ENCODE measurements at places on chromosomes 1 and 21. TPM values are rescaled to one million over a fixed set of nuclear protein-coding genes. Genes with fewer than 3 reads are reported as not detected.

GRCh38 chr21:35400233-35400939 lies 351.3 kb upstream of the RUNX1 start:
- H3K27ac ChIP-seq, result no peak overlapping the region
- no peak for DNase-seq
- no peak overlapping the region for H3K4me3 ChIP-seq
- no peaks in the 10 kb centered on the region for H3K4me1 ChIP-seq
- H3K36me3 ChIP-seq, result no peaks in the 10 kb centered on the region

DNA sequence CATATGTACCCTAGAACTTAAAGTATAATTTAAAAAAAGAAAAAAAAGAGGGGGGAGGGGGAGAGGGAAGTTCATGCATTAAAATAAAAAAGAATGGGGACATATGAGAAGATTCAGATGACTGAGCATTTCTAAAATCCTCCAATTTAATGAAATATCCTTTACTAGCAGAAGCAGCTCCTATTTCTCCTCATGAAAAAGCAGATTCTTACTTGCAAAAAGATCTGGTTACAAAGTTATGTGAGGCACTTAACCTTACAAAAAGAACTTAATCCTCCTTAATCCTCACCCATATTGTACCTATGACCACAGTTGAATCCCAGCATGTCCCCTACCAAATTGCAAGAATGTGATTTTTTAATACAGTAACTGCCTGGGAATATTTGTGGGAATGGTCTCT lies 298.5 kb downstream of the SRGAP2C start:
- no peak for DNase-seq
- H3K36me3 ChIP-seq, result no peaks in the 10 kb centered on the region
- H3K27me3 ChIP-seq, result no peaks in the 10 kb centered on the region
- H3K27ac ChIP-seq, result no peak overlapping the region

GRCh38 chr1:228664399-228664914 lies 70.8 kb upstream of the RHOU start:
- no peaks in the 10 kb centered on the region for H3K36me3 ChIP-seq
- H3K4me1 ChIP-seq, result peaks cover 5% of the 10 kb centered on the region
- no peak overlapping the region for H3K27ac ChIP-seq
- peak overlapping the region; percentile 30 for H3K4me3 ChIP-seq

DNA sequence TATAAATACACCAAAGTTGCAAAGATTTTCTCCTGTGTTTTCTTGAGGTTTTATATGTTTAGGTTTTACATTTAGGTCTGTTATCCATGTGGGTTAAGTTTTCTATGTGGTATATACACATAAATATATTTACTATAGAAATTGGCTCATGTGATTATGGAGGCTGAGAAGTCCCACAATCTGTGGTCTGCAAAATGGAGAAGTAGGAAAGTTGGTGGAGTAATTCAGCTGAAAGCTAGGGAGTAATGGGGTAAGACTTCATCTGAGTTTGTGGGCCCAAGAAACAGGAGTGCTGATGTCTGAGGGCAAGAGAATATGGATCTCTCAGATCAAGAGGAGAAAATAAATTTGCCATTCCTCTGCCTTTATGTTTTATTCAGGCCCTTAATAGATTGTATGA lies 146.0 kb downstream of the GPATCH2 start:
- no peak for DNase-seq
- H3K27me3 ChIP-seq, result no peaks in the 10 kb centered on the region
- no peaks in the 10 kb centered on the region for H3K36me3 ChIP-seq
- no peak overlapping the region for H3K4me3 ChIP-seq
- no peak overlapping the region for H3K27ac ChIP-seq

GRCh38 chr1:204445860-204446412 lies 34.3 kb upstream of the PPP1R15B start:
- H3K36me3 ChIP-seq, result peaks cover 27% of the 10 kb centered on the region
- H3K4me3 ChIP-seq, result no peak overlapping the region
- H3K27me3 ChIP-seq, result no peaks in the 10 kb centered on the region
- no peak for DNase-seq
- no peak overlapping the region for H3K27ac ChIP-seq

DNA sequence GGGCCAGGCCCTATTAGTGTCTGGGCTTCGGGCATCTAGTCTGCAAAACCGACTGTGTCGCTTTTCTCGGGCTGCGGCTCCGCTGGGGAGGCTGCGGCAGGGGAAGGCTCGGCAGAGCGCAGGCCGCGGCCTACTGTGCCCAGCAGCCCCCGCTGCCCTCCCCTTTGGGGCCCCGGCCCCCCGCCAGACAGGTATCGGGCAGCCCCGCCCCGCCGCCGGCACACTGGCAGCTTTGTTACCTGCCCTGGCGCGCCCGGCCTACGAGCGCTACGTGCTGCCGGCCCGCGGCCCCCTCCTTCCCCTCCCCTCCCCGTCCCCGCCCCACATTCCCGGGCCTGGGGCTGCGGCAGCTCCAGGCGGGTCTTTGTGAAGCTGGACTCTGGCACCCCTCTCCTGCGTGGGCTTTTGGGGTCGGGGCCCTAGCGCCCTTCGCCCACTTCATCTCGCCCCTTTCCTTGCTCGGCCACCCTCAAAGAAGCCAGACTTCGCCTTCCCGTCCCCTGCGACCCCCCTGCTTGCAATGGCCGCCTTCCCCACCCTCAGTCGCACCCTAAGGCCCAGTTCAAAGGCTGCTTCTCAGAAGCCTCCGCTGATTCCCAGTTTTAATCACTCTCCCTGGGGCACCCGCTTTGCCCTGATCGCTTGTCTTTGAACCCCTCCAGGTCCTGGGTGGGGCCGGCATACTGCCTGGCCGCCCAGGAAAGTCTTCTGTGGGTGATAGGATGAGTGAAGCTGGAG lies 48.9 kb upstream of the SLC2A1 start:
- H3K36me3 ChIP-seq, result no peaks in the 10 kb centered on the region
- no peaks in the 10 kb centered on the region for H3K4me1 ChIP-seq
- DNase-seq, result no peak
- H3K27me3 ChIP-seq, result no peaks in the 10 kb centered on the region
- H3K4me3 ChIP-seq, result no peak overlapping the region

GRCh38 chr1:220894924-220895256 lies 15.6 kb downstream of the HLX start:
- H3K4me1 ChIP-seq, result no peaks in the 10 kb centered on the region
- H3K36me3 ChIP-seq, result no peaks in the 10 kb centered on the region
- H3K27me3 ChIP-seq, result no peaks in the 10 kb centered on the region

GRCh38 chr1:46485564-46486431 lies 3.8 kb upstream of the DMBX1 start:
- H3K27me3 ChIP-seq, result peaks cover 5% of the 10 kb centered on the region
- H3K4me1 ChIP-seq, result peaks cover 13% of the 10 kb centered on the region
- DNase-seq, result no peak

DNA sequence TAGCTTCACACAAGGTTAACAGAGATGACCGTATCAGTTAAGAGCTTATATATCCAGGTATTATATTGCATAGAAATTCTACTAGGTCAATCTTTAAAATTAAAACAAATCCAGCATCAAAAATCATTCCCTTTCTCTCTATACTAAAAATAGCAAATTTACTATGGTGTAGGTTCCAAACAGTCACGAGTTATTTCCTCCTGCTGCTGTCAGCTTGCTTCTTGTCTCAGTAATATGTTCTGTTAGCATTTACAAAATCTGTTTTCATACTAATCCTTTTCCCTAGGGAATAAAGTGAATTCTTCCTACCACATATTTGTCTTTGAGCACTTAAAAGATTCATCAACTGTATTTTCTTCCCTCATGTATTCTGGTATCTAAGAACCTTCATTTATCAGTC lies 2.5 kb downstream of the WDR26 start:
- H3K27ac ChIP-seq, result peak overlapping the region; percentile 96
- DNase-seq, result no peak
- H3K36me3 ChIP-seq, result no peaks in the 10 kb centered on the region
- peak overlapping the region; percentile 95 for H3K4me3 ChIP-seq

GRCh38 chr1:233490488-233490887 lies 123.4 kb upstream of the KCNK1 start:
- H3K4me3 ChIP-seq, result no peak overlapping the region
- no peaks in the 10 kb centered on the region for H3K36me3 ChIP-seq
- H3K27me3 ChIP-seq, result no peaks in the 10 kb centered on the region
- DNase-seq, result no peak
- H3K27ac ChIP-seq, result no peak overlapping the region

- H3K4me3 ChIP-seq, result no peak overlapping the region
- DNase-seq, result no peak
- H3K27me3 ChIP-seq, result no peaks in the 10 kb centered on the region
- no peaks in the 10 kb centered on the region for H3K36me3 ChIP-seq
These were observed 48.7 kb downstream of the SPAG17 start for GRCh38 chr1:118136187-118136941.

GRCh38 chr1:3955196-3955772 lies 55.2 kb upstream of the C1orf174 start:
- no peak overlapping the region for H3K27ac ChIP-seq
- H3K4me3 ChIP-seq, result no peak overlapping the region
- H3K4me1 ChIP-seq, result no peaks in the 10 kb centered on the region
- no peaks in the 10 kb centered on the region for H3K36me3 ChIP-seq
- DNase-seq, result no peak

The CELF3 gene
- total RNA-seq, result not detected

The NRDC gene
- 49.7 TPM for total RNA-seq

The RXRG gene
- total RNA-seq, result 2.8 TPM

The FAM167B gene
- 0.78 TPM for total RNA-seq

The ZSCAN20 gene
- 15.4 TPM for total RNA-seq

The GABPB2 gene
- 33.0 TPM for total RNA-seq

The MIXL1 gene
- not detected for total RNA-seq

The SPATA1 gene
- total RNA-seq, result 3.6 TPM

The CELSR2 gene
- 4.0 TPM for total RNA-seq

The SMIM1 gene
- 4.6 TPM for total RNA-seq

The JMJD4 gene
- total RNA-seq, result 19.4 TPM
